Stimulated activated CD8-positive, alpha-beta memory T cell treated with anti-CD3 and anti-CD28 coated beads, Interleukin-4, amount 100 ng/mL, for 24 hours (primary cell): ENCODE measurements at places on chromosomes 5 and 9.

- DNase-seq: no peak
These were observed 118.1 kb upstream of the ZNF366 start for GRCh38 chr5:72625332-72625731.

DNA sequence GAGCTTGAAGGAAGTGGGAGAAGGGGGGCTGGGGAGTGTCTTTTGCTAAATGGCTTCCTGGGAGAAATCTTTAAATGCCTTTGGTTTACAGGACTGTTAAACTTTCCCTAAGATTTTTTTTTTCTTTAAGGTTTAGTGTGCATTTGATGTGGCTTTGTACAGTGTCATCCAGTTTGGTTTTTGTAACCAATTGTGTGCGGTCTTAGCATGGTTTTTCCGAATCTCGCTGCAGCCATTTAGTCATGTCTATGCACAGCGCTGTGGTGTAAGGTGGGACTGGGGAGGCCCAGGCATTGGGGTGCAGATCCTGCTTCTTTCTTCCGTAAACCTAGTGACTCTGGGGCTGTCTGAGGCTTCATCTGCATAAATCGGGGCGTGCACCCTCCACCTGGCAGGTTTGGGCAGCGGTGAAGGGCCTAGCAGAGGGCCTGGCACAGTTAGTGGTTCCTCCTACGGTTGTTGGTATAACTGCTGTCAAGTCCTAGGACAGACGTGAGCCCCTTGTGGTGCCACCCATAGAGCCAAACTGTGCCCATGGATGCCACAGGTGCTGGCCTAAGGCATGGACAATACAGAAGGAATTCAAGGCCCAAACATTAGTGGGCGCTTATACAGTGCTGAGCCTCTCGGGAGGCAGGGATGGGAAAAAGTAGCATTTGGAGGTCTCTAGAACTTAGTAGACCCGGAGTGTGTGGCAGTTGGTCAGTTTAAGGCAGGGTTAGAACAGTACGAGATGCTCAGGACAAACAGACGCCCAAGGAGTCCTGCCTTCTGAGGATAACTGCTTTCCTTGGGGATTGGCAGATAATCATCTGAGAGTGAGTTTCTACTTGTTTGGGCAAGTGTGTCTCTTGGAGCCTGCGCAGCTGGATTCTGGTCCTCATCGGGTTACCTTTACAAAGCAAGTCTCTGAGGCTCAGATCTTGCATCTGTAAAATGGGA is 1.5 kb downstream of the PRRC2B start:
- peak; percentile 57 for DNase-seq

DNA sequence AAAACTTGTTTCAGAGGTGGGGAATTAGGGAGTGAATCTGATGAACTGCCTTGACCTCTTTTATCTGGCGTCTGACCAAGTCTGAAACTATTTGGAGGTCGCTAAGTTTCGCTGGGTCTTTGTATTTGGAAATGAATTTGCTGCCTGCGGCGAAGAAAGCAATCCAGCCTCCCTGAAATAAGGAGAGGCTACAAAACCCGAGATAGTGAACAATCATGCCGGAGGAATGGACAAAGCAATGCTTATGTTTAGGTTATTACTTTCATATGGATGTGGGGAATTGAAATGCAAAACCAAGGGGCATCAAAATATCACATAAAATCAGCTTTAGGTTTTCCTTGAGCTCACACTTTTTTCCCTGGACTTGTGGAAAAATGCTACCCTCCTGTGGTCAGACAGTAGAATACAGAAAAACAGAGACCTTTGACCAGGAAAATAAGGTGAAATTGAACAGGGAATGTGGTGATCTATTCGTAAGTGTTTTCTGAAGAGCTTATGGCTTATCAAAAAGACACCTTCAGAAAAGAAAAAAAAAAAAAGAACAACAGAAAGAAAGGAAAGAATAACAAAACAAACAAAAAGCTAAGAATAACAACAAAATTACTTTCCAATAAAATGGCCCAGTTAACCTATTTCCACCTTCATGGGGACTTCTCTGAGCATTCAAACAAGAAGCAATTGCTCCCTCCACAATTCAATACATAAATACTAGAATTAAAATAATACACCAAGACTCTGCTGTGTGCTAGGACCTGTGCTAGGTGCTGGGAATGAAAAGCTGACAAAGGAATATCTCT is 68.6 kb upstream of the DPYSL3 start:
- DNase-seq: no peak

- DNase-seq: peak; percentile 2
These were observed 136.9 kb upstream of the FBN2 start for GRCh38 chr5:128674837-128675446.

DNA sequence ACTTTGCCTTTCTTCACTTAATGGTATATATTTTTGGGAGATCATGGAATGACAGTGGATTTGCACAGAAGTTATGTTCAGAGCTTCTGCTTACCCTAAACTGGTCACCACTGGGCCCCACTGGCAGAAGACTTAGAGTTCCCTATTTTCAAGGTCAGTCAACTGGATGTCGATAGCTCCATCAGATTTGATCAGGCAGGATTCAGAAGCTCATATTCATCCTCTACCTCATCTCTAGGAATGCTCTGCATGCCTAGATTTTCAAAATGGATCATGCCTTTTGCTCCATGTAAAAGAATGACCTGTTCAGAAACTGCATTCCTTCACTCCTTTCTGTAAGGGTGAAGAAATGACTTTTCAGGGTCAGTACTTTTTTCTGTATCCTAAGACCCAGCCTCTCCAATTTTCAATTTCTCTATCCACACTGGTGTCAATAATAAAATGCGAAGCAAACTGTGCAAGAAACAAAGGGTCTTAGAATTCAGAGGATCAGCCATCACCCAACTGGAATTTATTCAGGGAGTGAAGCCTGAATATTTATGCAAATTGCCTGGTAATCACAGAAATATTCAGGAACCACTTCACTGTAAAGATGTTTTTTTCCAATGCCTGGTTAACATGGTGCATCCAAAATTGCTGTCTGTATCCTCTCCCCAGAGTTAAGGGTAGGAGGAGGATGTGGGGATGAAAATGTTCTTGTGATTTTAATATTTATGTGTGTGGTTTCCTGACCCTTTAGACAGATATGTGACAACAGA is 125.4 kb downstream of the DOCK2 start:
- no peak for DNase-seq

GRCh38 chr5:20972419-20972925 is 984.5 kb upstream of the CDH18 start:
- DNase-seq: no peak

DNA sequence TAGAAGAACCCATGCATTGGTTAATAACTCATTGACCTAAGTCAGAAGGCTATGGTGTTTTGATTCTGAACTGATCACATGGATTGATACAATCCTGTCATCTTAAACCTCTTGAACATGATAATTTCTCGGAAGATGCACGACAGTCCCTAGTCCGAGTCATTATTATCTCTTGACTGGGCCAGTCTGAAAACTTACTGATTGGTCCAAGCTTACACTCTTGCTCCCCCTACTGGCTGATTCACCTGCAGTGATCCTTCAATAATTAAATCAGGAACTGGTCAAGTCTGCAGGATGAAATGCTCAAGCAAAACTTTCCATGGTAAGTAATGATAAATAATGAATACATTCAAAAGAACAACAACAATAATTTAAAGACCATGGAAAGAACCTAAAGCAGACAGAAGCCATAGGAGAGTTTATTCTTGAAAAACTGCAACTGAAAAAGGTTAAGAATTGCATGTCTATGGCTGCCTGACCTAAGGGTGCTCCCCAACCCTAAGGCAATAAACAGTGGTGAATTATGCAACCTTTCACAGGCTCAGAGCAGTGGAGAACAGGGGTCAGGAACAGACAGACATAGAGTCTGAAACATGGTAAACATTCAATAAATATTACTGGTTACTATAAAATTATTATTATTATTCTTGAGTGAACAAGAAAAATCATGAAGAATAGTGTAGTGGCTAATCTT is 79.3 kb downstream of the BRINP1 start:
- DNase-seq: no peak

- DNase-seq: no peak
These were observed 73.5 kb downstream of the WWC1 start for GRCh38 chr5:168364750-168365550.

- no peak for DNase-seq
These were observed 512.1 kb upstream of the MEF2C start for GRCh38 chr5:89395111-89395510.

GRCh38 chr9:130476151-130476730 is 31.5 kb downstream of the ASS1 start:
- no peak for DNase-seq

DNA sequence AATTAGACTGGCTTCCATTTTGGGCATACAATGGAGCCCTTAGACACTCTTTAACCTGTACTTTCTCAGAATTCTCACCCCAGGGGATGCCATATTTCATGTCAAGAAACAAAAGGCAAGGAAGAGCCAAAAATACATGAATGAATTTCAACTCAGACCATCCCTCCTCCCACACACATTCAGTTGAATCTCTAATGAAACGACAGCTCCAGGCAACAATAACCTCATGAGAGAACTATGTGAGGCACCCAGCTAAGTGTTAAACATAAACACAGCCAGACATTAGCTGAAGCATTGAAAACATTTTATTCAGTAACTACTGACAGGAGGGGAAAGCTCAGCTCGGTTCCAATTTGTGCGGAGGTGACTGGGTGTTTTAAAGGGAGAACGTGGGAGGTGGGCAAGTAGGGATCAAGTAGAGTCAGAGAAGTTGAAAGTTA is 1359.1 kb upstream of the CDH9 start:
- DNase-seq: no peak

- no peak for DNase-seq
These were observed 39.4 kb downstream of the RUSC2 start for GRCh38 chr9:35529161-35529823.

DNA sequence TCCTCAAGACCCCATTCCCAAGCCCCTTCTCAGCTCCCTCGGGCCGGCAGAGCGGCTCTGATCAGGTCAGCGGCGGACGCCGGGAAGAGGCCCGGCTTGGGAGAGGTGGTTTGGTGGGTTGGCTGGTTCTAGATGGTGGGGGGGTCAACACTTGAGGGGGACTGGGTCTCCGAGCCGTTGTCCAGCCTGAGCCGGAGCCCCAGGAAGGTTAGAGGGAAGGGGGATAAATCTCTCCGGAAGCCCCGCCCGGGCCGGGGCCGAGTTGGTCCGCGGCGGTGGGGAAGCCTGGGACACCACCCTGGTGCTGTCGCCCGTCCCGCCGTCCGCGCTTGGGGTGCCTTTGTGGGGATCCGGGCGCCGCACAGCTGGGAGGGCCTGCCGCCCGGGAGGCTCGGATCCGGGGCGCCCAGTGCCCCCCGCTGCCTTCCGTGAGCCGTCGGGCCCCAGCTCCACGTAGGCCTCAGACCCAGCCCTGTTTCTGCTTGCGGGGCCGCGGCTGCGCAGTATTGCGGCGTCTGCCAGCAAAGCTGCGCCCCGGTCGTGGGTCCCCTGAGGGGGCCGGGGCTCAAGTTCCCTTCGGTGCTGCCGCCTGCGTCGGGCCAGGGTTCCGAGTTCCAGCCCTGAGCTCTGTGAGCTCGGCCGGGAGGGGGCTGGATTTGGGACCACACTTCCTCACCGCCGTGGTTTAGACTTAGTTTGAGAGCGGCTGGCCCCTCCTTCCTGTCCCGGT is 542 bp upstream of the TRIM52 start:
- DNase-seq: peak; percentile 52

- DNase-seq: no peak
These were observed 1.5 kb downstream of the RNF44 start for GRCh38 chr5:176535664-176536131.

- DNase-seq: no peak
These were observed 2.2 kb downstream of the DNAJB5 start for GRCh38 chr9:34991607-34992375.

- DNase-seq: no peak
These were observed 7.4 kb downstream of the ADAM19 start for GRCh38 chr5:157568222-157568621.

DNA sequence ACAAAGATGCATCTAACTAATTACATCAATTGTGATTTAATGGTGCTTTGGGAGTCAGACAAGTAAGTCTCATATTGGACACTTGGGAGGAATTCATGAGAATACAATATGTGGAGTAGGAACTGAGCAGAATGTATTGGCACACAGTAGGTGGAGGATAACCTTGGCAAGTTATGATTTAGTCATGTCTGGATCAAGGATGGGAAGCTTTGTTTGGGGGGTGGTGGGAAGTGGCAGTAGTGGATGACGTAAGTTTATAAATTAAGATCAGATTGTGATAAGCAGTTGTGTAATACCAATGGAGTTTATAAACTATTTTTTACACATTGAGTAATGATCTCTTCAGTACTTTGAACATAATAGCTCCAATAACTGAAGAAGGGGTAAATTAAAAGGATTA is 67.0 kb downstream of the SGCD start:
- no peak for DNase-seq

GRCh38 chr5:35785601-35786085 is 71.0 kb upstream of the IL7R start:
- no peak for DNase-seq
